ENCODE measurements at places on chromosomes 13 and 19.
A peak's percentile ranks its signal among the peaks of the same experiment; 100 is the strongest.

- peak; percentile 77 for DNase-seq
These were observed 61.4 kb downstream of the RFX2 start for GRCh38 chr19:6048793-6049405.

DNA sequence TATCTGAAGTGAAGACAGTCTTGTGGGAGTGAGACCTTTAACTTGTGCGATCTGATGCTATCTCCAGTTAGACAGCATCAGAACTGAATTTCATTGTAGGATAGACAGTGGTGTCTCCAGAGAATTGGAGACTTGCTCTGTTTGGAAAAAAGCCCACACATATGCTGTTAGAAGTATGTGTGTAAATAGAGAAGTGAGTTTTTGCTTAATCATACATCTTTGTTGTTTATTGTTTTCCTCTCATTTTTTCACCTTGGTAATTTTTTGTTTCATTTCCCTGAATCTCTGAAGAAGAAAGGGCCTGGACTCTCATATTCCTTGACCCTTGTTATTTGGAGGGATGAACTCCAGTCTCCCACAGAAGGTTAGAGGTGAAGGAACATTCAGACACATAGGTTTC lies 21.8 kb downstream of the FPR3 start:
- no peak for DNase-seq

- peak; percentile 55 for DNase-seq
These were observed 40.2 kb upstream of the ABCC4 start for GRCh38 chr13:95341441-95341840.

- no peak for DNase-seq
These were observed 72.6 kb downstream of the CDK8 start for GRCh38 chr13:26326562-26326961.
